Stimulated activated CD4-positive, alpha-beta T cell treated with anti-CD3 and anti-CD28 coated beads, Interleukin-15, amount 100 ng/mL, for 1 hour (primary cell): ENCODE measurements at places on chromosomes 2 and 18.

GRCh38 chr18:41936471-41937134, 18.4 kb upstream of the PIK3C3 start:
- DNase-seq: no peak

GRCh38 chr2:237927986-237928385, 38.8 kb upstream of the UBE2F start:
- DNase-seq: no peak

DNA sequence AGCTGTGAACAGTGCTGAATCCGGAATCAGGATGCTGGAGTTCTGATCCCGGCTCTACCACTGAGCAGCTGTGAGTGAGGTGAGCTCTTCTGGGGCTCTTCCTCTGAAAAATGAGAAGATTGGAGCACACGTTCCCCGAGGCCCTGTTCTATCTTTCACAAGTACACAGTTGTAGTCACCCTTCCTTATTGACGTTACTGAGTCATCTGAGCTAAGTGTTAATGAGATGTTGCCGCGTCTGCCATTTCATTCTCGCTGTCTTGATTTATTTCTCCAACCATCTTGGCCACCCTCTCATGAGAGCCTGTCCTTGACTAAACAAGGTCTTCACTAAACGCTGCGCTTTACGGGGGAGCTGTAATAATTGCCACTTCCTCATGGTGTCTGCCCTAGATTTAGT, 31.9 kb upstream of the EFR3B start:
- no peak for DNase-seq

DNA sequence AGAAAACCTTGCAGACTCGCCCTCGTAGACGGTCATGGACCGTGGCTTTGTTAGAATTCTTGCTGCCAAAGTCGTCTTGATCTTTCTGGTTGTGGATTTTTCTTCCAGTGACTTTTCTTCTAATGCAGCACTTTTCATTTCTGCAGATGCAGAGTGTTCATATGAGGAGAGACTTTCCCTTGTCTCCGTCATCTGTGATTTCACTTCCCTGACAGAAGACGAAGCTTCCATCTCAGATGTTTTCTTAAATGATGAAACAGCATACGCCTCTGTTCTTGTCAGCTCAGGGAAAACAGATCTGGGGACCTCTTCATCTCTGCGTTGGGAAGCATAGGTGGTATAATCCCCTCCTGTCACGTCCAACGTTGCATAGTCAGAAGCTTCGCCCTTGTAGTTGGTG, 50.9 kb downstream of the PLEKHA3 start:
- DNase-seq: no peak

GRCh38 chr18:78873926-78874500, 105.6 kb upstream of the SALL3 start:
- DNase-seq: no peak
